ENCODE measurements at places on chromosomes 4 and X.

DNA sequence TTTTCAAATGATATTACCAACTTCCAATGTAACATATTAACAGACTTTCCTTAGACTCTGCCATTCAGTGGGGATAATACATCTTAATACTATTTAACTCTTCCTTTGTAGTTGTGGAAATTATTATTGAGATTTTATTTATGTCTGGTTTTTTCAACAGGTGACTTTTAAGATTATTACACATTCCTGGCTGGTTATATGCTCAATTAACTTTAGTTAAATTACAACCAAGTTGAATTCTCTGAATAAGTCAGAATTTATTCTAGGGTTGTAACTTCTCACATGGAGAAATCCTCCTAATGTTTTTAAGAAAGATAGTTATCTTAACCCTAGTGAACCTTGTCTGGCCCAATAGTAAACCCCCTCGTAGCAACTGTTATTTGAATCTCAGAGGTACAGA, 107.3 kb downstream of the SLC10A6 start:
- DNase-seq: no peak

GRCh38 chr4:3729188-3729881, 36.9 kb upstream of the ADRA2C start:
- DNase-seq: no peak

- no peak for DNase-seq
Measured at GRCh38 chrX:46953597-46953996, 41.4 kb downstream of the JADE3 start.

DNA sequence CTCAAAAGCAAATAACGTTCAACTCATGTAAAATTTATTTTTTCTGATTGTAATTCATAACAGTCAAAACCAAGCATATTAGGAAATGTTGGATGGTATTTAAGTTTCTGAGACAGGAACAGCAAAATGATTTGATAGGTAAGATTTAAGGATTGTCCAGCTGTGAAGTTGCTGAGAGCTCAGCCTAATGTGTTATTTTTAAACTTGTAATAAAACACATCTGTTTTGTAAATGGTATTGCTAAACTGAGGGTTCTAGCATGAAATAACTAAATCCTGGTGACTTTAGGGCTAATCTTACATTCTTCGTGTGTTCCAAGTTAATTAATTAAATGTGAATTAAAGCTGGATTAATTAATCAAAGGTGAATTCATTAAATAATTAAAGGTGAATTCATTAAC, 13.3 kb downstream of the TLR10 start:
- DNase-seq: no peak

DNA sequence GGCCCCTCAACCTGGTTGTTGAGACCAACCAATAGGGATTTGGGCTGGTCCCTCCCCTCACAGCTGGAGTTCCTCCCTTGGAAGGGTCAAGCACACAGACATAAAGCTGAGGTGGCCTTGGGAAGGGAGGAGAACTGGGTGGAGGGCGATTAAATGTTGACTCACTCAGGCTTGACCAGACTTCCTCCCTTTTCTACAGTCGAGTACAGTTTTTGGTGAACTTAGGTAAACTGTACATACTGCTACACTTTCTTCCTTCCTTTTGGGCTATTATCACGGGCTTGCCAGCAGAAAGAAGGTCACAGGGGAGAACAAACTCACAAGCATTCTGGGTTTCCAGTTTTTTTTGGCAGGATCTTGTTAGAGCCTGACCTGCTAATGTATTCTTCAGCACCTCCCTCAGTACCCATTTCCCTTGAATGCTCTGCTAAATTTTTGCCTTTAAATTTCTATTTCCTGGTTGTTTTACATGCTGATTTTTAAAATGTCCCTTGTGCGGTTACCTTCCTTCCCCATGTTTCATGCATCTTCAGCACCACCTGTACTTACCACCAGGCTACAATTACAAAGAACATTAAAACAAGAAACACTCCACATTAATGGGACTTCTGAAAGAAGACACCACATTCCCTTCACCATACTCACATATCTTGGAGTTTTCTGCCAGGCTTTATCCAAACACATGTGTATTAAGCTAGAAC, 135.2 kb upstream of the RASGEF1B start:
- no peak for DNase-seq

DNA sequence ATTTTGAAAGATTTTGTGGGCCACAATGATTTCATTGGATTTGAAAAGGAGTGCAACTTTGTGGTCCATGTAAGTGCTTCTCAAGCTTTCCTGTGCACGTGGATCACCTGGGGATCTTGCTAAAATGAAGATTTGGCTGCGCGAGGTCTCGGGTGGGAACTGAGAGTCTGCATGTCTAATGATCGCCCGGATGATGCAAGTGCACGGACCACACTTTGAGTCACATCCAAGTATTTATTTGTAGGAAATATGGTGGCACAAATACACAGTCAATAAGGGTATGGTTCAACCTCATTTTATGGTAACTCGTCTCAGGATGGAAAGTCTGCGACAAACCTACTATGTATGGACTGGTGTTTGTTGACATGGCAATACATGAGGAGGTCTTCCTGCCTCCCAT, 899 bp downstream of the BMX start:
- DNase-seq: no peak

GRCh38 chrX:64894454-64895038, 81.7 kb downstream of the ZC4H2 start:
- DNase-seq: no peak

- no peak for DNase-seq
Measured at GRCh38 chr4:145820407-145820806, 118.2 kb downstream of the ZNF827 start.

GRCh38 chr4:103802766-103803165, 83.0 kb upstream of the TACR3 start:
- DNase-seq: no peak

DNA sequence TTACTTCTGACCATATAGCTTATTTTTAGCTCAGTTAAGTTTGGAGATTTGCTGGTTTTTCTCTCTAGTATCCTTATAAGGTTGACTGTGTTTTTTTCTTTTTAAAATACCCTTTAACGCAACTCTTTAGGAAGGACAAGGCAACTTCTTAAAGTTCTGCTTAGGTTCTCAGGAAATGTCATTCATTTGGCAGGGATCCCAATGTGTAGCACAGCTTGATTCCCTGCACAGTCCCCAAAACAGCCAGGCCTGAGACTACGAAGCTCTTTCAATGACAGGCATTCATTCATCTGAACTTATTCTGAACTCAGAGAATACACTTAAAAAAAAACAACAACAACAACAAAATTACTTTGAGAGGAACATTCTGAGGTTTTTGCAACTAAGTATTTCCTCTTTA, 1765.8 kb downstream of the PCDH7 start:
- no peak for DNase-seq

GRCh38 chrX:15977644-15978043, 123.0 kb upstream of the AP1S2 start:
- DNase-seq: no peak

GRCh38 chr4:142278171-142278570, 567.9 kb downstream of the INPP4B start:
- no peak for DNase-seq

- DNase-seq: no peak
Measured at GRCh38 chrX:136784231-136784630, 3.5 kb upstream of the ARHGEF6 start.

GRCh38 chr4:159267869-159268285, 165.0 kb downstream of the RAPGEF2 start:
- no peak for DNase-seq

DNA sequence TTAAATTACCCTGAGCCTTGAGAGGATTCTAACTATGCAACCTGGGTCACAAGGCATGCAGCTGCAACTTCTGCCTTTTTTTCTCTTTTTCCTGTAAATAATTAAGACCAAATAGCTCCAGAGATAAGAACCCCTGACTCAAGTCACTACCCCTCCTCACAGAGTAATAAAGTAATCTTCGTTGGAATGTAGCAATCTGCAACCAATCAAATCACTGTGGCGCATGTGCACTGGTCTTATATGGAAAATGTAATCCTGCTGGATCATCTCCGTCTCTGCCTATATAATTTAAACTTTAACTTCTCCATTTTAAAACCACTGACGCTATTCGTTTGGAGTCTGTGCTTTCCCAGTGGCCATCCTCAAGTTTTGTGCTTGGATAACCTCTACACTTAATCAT, 6.1 kb upstream of the EFHC2 start:
- no peak for DNase-seq

DNA sequence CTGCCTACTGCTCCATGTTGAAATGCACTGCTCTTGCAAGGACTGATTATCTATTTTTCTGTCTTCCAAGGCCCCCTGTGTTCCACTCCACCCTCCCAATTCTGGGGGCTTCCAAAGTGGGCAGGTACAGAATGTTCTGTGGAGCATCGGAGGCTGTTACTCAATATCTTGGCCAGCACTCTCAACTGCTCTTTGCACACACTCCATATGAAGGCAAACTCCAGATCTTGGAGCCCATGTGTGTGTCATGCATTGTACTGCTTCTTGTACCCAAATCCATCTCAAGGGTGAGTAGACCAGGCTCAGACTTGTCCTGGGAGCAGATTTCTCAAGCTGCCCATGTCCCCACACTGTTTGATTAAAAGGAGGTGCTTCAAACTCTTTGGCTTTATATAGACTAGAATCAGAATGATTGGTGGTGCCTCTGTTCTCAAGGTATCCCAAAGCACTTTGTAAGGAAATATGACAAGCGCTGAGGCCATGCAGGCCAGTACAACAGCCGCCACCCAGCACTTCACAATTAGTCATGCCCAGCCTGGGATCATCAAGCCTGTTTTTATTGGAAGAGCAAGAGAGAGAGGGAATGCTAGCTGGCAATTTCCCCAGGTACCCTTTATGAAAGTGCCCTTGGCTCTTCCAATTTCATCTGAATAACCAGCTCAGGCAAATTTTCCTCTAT, 44.3 kb downstream of the AR start:
- no peak for DNase-seq

DNA sequence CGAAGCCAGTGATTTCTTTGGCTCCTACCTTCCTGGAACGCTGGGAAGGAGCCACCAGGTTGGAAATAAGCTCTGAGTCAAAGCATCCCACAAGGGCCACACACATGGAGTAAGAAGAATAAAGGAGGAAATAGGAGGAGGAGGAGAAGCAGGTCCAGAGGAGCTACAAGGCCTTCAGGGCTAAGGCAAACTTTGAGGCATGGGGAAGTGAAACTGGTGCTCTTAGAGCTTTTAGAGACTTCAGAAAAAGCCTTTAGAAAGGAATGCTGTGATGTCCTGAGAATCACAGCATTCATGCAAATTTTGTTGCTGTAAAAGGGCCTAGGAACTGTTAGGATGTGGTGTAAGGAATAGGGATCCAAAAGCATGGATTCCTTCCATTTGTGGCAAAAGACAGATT, 135.9 kb upstream of the ARHGEF9 start:
- DNase-seq: no peak

DNA sequence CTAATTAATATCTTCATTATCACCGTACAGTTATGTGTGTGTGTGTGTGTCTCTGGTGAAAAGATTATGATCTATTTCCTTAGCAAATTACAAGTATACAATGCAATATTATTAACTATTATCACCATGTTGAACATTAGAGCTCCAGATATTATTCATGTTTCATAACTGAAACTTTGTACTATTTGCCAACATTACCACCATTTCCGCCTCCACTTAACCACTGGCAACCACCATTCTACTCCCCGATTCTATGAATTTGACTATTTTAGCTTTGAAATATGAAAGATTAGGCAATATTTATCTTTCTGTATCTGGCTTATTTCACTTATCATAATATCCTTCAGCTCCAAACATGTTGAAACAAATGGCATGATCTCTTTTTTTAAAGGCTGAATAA, 717.9 kb downstream of the ARAP2 start:
- no peak for DNase-seq

- DNase-seq: no peak
Measured at GRCh38 chr4:181870326-181870725, 372.9 kb upstream of the TENM3 start.

- DNase-seq: no peak
Measured at GRCh38 chr4:51942108-51942832, 77.9 kb downstream of the LRRC66 start.

GRCh38 chrX:154063234-154063633, 34.3 kb downstream of the MECP2 start:
- no peak for DNase-seq

- DNase-seq: no peak
Measured at GRCh38 chr4:31146366-31146765, 426.2 kb downstream of the PCDH7 start.

GRCh38 chrX:30851449-30851848, 37.6 kb downstream of the TAB3 start:
- no peak for DNase-seq

DNA sequence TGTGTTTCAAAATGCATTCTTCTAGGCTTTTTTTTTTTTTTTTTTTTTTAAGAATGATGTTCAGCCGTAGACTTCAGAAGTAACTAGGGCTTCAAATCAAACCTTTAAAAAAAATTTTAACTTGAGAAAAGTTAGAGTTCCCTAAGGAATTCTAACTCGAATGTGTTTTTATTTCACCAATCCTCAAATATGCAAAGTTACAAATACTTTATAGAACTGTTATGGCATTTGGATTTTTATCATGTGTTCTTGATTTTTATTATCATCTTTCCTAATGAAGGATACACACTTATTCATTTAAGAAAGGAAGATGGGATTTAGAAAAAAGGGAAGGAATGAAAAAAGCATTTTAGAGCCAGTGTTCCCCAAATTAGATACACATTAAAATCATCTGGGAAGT, 200.6 kb upstream of the LDB2 start:
- no peak for DNase-seq

DNA sequence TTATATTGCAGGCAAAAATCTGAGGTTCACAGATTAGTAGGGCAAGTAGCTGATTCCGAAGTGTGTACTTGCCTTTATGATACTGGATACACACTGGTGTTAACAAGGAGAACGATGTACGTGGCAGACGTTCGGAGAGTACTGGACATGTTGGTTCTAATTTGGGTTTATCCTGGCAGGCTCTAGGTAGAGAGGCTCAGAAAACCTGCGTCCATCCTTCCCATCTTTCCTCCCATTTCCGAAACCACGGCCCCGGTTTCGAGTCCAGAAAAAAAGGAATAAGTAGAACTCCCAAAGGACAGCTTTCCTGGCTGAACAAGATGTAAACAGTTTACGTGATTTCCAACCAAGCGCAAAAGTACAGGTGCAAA, 351 bp upstream of the SLC30A9 start:
- DNase-seq: no peak

- DNase-seq: no peak
Measured at GRCh38 chrX:149199734-149200133, 305.4 kb downstream of the IDS start.

- no peak for DNase-seq
Measured at GRCh38 chr4:683247-683897, 5.6 kb downstream of the SLC49A3 start.

- no peak for DNase-seq
Measured at GRCh38 chr4:149796381-149796780, 19.3 kb downstream of the IQCM start.

DNA sequence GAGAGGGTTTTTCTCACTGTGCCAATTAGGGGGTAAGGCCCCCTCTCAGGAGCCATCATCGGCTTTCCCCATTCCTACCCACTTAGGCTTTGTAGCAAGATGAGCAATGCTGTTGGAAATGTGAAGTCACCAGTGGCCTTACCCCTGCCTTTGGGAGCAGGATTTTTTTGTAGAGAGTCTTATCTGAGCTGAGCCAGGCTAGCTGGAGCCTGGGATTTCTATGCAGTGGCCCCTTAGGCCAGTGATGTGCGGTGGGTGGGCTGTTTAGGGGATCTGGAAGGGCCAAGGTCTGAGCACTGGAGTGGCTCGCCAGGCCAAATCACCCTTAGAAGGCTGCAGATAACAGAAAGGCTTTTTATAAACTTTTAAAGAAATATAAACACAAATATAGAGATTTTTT, 4.2 kb downstream of the CXorf65 start:
- DNase-seq: no peak

GRCh38 chrX:68995780-68996551, 167.1 kb downstream of the EFNB1 start:
- DNase-seq: no peak

Data from stimulated activated CD8-positive, alpha-beta memory T cell treated with anti-CD3 and anti-CD28 coated beads, Interleukin-4, amount 100 ng/mL, for 4 hours (primary cell).